ENCODE measurements at places on chromosomes 16 and 17.
A peak's percentile ranks its signal among the peaks of the same experiment; 100 is the strongest.

DNA sequence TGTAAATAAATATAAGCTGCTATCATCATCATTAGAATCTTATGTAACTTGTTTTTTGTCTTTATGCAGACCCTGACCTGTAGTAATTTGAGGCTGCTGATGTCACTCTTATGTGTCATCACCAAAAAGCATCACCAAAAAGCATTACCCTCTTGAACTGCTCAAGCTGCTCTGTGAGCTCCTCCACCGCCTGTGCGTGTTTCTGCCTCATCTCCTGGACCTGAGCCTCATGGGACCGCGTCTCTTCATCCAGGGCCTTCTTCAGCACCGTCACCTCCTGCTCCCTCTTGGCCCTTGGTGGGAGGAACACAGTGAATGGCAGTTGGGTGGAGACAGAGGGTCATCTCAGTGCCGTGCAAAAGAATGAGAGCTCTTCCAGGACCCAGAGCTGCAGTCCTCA, 82.4 kb downstream of the NDE1 start:
- no peak for DNase-seq

DNA sequence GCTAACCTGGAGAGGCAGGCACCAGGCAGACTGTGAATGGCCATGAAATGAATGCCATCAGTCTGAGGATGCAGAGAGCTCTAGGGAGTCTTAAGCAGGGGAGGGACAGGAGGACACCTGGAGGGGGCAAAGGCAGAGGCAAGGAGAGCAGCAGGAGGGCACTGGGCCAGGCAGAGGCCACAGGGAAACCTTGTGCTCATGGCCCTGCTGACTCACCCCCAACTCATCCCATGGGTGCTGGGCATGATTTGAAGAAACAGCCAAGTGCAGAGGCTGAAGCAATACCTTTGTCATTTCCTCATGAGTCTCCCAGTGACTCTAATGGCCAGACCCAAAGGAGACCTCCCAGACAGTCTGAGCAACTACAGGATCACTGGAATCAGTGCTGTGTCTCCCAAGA, 141.4 kb downstream of the TMEM132E start:
- DNase-seq, result no peak

- no peak for DNase-seq
Observed at GRCh38 chr16:1012722-1013592, 31.4 kb downstream of the SOX8 start.

DNA sequence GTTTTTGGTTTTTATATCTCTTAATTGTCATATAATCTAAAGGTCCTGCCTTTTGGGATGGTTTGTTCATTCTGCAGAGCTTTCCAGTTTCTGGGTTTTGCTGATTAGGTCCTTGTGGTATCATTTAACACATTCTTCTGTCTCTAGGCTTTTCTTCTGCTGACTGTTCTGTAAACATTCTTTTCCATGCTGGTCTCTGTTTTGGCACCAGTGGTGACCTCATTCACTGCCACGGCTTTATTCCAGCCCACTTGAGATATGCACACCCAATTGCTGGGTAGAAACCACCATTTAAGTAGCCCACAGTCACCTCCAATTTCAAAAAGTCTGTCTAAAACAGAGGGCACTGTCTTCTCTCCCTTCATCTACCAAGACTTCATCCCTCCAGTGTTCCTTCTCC, 31.1 kb upstream of the COX10 start:
- no peak for DNase-seq

DNA sequence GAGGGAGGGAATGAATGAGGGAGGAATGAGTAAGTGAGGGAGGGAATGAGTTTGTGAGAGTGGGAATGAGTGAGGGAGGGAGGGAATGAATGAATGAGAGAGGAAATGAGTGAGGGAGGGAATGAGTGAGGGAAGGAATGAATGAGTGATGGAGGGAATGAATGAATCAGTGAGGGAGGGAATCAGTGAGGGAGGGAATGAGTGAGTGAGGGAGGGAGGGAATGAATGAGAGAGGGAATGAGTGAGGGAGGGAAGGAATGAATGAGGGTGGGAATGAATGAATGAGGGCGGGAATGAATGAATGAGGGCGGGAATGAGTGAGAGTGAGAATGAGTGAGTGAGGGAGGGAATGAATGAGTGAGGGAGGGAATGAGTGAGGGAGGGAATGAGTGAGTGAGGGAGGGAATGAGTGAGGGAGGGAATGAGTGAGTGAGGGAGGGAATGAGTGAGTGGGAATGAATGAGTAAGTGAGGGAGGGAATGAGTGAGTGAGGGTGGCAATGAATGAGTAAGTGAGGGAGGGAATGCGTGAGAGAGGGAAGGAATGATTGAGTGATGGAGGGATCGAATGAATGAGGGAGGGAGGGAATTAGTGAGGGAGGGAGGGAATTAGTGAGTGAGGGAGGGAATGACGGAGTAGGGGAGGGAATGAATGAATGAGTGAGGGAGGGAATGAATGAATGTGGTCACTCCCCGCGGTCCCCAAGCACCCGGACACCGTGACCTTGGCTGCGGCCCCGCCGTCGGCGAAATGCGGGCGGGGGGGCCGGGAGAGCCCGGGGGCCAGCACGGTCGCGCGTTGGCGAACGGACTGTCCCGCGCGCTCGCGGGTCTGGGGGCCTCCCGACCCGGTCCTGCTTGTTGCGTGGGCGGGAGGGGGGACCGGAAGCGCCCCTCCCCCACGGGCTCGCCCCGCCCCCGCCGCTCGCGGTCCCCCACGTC, 1.1 kb upstream of the UBE2I start:
- no peak for DNase-seq

- no peak for DNase-seq
Observed at GRCh38 chr17:60519795-60520194, 6.2 kb downstream of the APPBP2 start.

GRCh38 chr16:54931120-54932014, 702 bp downstream of the IRX5 start:
- peak; percentile 20 for DNase-seq

DNA sequence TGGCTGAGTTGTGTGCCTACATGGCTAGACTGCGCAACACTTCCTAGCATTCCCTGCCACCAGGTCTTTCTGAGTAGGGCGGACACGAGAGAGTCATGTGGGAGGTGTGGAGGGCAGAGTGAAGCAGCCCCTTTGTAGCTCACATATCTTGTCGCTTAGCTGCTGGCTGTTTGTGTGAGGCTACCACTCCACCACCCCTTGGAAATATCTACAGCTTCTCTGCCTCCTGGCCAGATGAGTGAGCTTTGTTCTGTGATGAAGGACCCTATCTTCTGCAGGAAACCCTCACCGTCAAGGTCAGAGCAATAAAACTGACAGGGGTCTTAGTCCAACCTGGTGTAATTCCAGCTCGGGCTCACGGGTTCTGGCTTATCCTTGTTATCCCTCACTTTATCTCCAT, 232.1 kb upstream of the ASIC2 start:
- DNase-seq, result no peak

GRCh38 chr16:28522792-28523191, 16.0 kb downstream of the NUPR1 start:
- no peak for DNase-seq

DNA sequence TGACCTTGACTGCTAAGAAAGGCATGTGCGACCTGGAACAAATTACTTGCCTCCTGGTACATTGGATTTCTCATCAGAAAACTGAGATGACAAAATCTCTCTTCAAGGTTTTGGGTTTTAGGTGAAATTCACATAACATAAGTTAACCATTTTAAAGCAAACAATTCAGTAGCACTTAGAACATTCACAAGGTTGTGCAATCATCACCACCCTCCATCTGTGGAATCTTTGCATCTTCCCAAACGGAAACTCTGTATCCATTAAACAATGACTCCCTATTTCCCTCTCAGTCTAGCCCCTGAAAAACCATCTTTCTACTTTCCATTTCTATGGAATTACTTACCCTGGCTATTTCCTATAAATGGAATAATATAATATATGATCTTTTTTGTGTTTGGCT, 42.2 kb upstream of the BRD7 start:
- DNase-seq, result no peak

DNA sequence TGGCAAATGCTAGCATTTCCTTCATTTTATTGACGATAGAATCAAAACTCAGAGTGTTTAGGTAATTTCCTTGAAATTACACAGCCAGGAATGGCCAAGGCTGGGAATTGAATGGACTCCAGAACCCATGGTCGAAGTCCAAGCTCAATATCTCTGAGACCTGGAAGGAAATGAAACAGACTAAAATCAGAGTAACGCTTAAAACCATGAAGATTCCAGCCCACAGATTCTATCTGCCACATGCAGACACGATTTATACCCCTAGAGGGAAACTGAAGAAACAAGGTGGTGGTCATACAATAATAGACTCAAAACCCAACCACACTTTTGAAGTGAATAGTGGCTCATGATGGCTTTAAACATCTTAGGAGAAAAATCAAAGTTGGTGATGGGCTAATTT, 95.6 kb downstream of the PRKCA start:
- no peak for DNase-seq
